Fibroblast of the aortic adventitia (primary cell): ENCODE measurements at places on chromosomes 3 and 15. TPM values are rescaled to one million over a fixed set of nuclear protein-coding genes. Genes with fewer than 3 reads are reported as not detected.

The TMED3 gene
- 45.1 and 97.4 TPM in 2 replicates for total RNA-seq

The SEMA7A gene
- total RNA-seq: 2.6 and 7.9 TPM in 2 replicates

The SLTM gene
- 68.5 and 147 TPM in 2 replicates for total RNA-seq

The LYZL4 gene
- not detected in 2 replicates for total RNA-seq

The TEX9 gene
- total RNA-seq: 8.3 and 12.5 TPM in 2 replicates

The MYRIP gene
- total RNA-seq: 8.6 TPM in 1 of 2 replicates, not detected in the other

The FANCD2OS gene
- total RNA-seq: not detected in 2 replicates

The MAP6D1 gene
- total RNA-seq: 1.4 and 6.0 TPM in 2 replicates

The PEX5L gene
- 0.27 and 1.7 TPM in 2 replicates for total RNA-seq

The CP gene
- total RNA-seq: 1.2 TPM in 1 of 2 replicates, not detected in the other

The ACTRT3 gene
- 3.8 and 4.3 TPM in 2 replicates for total RNA-seq

The PTX3 gene
- total RNA-seq: 175 and 216 TPM in 2 replicates

The EFCC1 gene
- not detected in 2 replicates for total RNA-seq

The EPHA6 gene
- total RNA-seq: not detected in 2 replicates

The VWA5B2 gene
- total RNA-seq: 0.72 TPM in 1 of 2 replicates, not detected in the other

The RAB11A gene
- 84.5 and 218 TPM in 2 replicates for total RNA-seq

The FGD5 gene
- 0.18 and 3.9 TPM in 2 replicates for total RNA-seq

The DISP2 gene
- 0.08 and 0.36 TPM in 2 replicates for total RNA-seq

The MKRN2OS gene
- total RNA-seq: not detected in 2 replicates

The CADPS gene
- total RNA-seq: 0.57 and 3.7 TPM in 2 replicates

The MDFIC2 gene
- not detected in 2 replicates for total RNA-seq

The ZCWPW2 gene
- 1.2 and 1.7 TPM in 2 replicates for total RNA-seq

The RAB7A gene
- total RNA-seq: 96.8 and 166 TPM in 2 replicates

The ATP13A4 gene
- 0.09 TPM in 1 of 2 replicates, not detected in the other for total RNA-seq

The DLEC1 gene
- total RNA-seq: 0.09 and 0.25 TPM in 2 replicates

The ESYT3 gene
- total RNA-seq: 0.27 and 0.65 TPM in 2 replicates

The ACKR4 gene
- total RNA-seq: 11.4 and 175 TPM in 2 replicates

The ACP3 gene
- 0.63 TPM in 1 of 2 replicates, not detected in the other for total RNA-seq

The VEPH1 gene
- total RNA-seq: 27.4 and 152 TPM in 2 replicates
